Activated naive CD4-positive, alpha-beta T cell treated with anti-CD3 and anti-CD28 coated beads, Interleukin-2, amount 10 ng/mL, durations not matched to agents 7 days and 5 days (primary cell): ENCODE measurements at places on chromosomes 1 and 21.

DNA sequence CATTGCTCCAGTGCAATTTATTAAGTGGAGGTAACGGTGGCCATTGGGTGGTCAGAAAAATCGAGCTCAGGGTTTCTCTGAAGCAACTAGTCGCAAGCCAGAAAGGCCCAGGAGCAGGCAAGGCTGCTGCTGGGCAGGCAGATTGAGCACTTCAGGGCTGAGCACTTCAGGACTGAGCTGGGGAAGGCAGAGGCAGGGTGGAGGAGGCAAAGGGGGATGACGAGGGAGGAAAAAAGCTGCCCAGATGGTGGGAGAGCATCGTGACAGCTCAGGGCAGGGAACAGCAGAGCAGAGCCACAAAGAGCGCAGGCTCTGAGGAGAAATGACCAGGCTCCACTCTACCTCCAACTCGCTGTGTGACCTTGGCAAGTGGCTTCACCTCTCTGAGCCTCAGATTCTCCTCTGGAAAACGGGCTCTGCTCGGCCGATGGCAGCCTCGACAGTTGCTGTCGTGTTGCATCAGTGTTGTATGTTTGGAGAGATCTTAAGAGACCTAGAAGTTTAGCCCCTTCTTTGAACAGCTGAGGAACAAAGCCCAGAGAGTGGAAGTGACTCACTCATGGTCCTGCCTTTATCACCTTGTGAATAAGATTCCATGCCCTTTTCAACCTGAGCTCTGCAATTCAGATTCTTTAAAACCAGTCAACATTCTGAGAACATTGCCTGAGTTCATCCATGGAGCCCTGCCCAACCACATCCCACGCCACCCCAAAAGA lies 141.4 kb downstream of the SYF2 start:
- no peak for DNase-seq

DNA sequence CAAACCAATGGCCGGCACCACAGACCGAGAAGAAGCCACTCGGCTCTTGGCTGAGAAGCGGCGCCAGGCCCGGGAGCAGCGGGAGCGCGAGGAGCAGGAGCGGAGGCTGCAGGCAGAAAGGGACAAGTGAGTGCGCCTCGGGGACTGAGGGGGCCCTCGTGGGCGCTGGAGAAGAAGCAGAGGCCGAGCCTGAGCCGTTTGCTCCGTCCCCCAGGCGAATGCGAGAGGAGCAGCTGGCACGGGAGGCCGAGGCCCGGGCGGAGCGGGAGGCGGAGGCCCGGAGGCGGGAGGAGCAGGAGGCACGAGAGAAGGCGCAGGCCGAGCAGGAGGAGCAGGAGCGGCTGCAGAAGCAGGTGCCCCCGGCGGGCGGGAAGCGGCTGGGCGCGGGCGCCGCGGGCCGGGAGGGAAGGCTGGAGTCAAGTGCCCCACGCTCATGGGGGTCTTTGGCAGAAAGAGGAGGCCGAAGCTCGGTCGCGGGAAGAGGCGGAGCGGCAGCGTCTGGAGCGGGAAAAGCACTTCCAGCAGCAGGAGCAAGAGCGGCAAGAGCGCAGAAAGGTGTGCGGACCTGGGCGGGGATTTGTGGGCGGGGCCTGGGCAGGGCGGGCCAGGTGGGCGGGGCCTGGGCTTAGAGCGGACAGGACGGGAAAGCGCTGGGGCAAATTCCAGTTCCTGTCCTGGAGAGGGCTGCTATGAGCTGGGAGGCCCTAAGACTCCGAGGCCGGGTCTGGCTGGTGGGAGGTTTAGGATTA lies 22.7 kb downstream of the MAP7D1 start:
- DNase-seq = no peak

GRCh38 chr1:25245809-25246599 lies 1.2 kb downstream of the RSRP1 start:
- no peak for DNase-seq

DNA sequence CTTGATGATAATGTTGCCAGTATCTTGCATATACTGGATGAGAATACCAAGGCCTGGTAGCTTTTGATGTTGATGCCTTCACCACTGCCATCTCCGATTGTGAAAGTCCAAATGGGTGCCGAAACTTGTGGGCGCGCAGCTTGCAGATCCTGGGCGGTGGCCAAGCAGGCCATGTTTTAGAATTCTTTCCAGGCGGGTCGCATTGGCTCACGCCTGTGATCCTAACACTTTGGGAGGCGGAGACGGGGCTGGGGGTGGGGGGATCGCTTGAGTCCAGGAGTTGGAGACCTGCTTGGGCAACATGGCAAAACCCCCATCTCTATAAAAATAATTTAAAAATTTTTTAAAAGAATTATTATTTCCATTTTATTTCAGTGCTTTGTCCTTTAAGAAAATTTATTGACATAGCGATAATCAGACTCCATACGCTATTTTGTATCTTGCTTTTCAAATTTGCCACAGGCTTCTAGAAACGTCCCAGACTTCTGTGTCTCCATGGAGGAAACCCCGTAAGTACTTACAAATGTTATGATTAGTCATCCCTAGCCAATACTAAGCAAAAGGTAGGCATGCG lies 592 bp upstream of the ZNF326 start:
- no peak for DNase-seq

- no peak for DNase-seq
Measured at GRCh38 chr21:24938573-24938972, 668.7 kb downstream of the MRPL39 start.

DNA sequence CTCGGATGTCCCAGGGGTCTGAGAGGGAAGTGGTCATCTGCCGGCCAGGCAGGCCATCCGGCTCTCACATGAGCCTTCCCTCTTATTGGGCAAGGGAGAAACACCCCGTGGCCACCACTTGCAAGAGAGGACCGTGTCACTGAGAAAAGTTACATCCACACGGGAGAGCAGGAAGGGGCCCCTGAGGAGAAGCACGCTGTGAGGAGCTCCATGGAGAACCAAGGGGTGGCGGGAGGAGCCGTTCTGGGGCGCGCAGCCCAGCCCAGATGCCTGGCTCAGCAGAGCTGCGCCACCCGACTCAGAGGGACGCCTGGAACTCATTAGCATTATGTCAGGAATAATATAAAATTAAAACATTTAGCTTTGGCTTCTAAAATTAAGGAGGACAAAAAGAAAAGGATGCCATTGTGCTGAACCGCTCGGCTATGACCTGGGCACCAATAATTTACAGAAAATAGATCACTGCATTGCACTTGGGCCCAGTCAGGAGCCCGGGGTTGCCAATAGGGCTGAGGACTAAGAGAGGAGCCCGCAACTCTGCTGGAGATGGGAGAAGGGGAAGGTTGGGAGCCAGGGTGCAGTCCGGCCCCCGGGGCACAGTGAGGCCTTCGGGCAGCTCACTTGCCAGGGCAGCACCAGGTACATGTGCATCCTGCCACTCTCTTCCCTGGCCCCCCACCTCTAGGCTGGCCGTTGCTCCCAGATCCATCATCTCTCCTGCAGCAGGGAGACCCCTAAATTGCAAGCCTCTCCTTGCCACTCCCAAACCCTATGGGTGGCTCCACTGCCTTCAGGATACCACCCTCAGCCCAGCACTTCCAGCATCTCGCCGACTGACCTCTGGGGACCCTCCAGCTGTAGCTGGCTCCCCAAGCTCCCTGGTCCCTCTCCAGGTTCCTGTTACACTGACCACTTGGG lies 84.8 kb downstream of the DMRTB1 start:
- peak; percentile 2 for DNase-seq

GRCh38 chr1:238408737-238409136 lies 518.0 kb upstream of the ZP4 start:
- no peak for DNase-seq

DNA sequence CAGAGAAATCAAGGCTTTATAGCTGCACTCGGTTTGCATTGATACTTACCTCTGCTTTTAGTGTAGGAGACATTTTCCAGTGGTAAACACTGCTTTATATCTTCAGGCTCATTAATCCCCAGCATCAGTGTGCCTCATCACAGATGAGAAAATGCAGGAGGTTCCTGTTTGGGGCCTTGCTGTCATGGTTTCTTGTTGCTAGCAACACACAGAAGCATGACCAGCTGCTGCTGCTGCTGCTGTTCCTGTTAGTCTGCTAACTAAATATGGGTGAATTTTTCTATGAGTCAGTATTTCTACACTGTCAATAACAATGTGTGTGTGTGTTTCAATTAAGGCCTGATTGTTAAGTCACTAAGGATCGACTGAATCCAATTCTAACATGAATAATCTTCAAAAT lies 85.8 kb upstream of the RGS1 start:
- DNase-seq = no peak

DNA sequence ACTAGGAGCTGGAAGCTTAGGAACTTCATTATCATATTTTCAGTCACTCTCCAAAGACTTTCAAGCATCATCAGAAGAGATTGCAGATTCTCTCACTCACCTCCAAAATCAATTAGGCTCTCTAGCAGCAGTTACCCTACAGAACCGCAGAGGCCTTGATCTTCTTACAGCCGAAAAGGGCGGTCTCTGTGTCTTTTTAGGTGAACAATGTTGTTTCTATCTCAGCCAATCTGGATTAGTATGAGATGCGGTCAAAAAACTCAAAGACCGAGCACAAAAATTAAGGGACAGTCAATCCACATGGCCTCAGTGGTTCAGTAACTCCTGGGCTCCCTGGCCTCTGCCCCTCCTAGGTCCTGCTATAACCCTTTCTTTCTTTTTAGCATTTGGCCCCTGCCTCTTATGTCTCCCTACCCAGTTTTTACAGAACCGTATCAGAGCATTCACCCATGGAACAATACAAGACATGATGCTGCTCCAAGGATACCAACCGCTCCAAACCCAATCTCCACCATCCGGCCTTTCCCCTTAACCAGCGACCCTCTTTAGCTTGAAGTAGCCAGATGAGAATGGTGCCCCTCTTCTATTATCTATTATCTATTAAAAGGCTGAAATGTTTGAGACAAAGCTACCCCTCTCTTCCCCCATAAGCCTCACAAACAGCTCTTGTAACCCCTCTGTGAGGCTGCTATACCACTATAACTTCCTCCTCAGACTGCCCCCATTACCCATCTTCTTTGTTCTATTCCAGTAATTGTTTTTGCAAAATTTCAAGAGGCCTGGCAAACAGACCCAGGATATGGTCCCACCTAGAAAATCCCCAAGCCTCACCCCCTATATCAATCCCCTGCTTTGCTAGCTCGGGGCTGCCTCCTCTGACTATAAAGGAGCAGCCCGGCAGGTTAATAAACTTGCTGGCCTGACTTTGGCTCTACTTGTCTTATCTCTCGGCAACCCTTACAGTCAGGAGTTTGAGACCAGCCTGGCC lies 18.7 kb upstream of the CA6 start:
- peak; percentile 55 for DNase-seq

DNA sequence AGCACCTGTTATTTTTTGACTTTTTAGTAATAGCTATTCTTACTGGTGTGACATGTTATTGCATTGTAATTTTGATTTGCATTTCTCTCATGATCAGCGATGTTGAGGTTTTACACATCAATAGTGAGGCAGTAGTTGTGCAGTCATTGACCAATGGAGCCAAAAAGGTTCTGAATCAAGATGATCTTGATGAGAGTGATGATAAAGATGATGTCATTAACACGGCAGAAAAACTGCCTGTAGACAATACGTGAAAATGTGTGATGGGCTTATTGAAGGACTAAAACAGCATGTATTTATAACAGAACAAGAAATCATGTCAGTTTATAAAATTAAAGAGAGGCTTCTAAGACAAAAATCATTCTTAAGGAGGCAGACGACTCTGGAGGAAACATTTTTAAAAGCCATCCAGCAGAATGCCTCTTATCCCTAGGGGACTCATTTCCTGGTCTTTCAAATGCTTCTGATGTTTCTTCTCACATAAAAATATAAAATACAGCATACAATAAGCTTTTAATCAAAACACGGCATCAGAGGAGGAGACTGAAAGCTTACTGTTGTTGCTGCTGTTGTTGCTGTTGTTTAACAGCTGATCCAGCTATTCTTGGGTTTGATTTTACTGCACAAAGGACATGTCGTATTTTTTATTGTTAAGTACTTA lies 400.3 kb downstream of the LTN1 start:
- no peak for DNase-seq

GRCh38 chr1:201489643-201490261 lies 17.2 kb downstream of the CSRP1 start:
- DNase-seq = no peak

- no peak for DNase-seq
Measured at GRCh38 chr21:36698981-36699545, at the start of gene SIM2. TSS of gene SIM2 (plus strand) at chr21:36699115. CDS start at chr21:36699747, 632 bp downstream.

DNA sequence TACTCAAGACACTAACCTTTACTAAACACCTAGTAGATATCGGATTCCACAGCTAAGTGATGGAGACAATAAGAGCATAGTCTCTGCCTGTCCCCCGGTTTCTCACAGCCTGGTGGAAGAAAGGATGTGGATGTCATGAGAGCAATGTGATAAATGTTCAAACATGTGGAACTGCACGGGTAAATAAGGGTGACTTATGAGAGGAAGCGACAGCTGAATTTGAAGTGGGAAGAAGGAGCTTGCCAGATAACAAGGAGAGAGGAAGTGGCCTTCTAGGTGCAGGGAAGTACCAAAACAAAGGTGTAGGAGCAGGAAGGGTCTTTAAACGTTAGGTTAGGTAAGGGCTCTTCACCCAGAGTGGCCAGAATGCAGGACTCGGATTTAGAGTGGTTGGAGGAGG lies 178.6 kb upstream of the NRIP1 start:
- no peak for DNase-seq

DNA sequence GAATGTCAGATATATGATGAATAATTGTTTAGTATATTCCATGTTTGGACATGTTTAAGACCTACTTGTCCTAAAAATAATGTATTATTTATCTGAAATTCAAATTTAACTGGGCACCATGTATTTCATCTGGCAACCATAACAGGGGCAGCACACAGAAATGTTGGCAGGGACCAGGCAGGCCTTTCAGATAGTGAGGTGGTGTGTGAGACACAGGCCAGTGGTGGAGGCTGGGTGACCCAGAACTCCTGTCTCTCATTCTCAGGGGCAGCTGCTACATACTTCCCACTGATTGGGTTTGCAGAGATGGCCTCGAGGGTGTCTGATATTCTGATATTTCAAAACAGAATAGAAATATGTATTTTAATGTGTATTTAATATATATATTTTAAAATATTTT lies 1.3 kb upstream of the FASLG start:
- no peak for DNase-seq

- no peak for DNase-seq
Measured at GRCh38 chr1:34973326-34973725, 11.8 kb downstream of the TMEM35B start.

GRCh38 chr1:227913764-227914721 lies 33.7 kb downstream of the WNT9A start:
- no peak for DNase-seq

- no peak for DNase-seq
Measured at GRCh38 chr1:13604176-13604575, 20.5 kb downstream of the PDPN start.

DNA sequence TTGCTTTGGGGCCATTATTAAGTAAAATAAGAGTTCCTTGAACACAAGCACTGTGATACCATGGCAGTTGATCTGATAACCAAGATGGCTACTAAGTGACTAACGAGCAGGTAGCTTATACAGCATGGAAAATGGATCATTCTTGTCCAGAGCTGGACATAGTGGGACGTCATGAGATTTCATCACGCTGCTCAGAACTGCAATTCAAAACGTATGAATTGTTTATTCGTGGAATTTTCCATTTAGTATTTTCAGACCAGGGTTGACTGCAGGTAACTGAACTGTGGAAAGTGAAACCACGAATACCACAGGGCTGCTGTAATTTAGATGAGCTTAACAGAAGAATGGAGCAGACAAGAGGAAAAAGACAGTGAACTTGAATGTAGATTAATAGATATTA lies 38.9 kb downstream of the CCDC18 start:
- DNase-seq = peak; percentile 38
